Retinal pigment epithelial cell (primary cell): ENCODE measurements at places on chromosomes 13 and 19.

GRCh38 chr13:78121459-78122348, 203.1 kb upstream of the EDNRB start:
- peak; percentile 6 for DNase-seq

DNA sequence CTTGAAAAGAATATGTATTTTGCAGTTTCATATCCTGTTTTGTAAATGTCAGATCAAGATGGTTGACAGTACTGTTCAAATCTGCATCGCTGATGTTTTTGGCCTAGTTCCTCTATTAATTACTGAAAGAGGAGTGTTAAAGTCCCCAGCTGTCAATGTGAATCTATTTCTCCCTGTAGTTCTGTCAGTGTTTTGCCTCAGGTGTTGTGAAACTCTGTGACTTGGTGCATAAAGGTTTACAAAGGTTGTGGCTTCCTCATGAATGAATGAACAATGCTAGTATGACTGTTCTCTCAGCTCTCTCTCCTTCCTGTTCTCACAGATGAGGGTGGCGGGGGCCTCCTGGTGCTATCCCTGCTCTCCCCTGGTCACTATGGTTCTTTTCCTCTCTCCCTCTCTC, 142.4 kb downstream of the MYCBP2 start:
- no peak for DNase-seq

- no peak for DNase-seq
Measured at GRCh38 chr13:31385540-31385939, 185.8 kb downstream of the B3GLCT start.

DNA sequence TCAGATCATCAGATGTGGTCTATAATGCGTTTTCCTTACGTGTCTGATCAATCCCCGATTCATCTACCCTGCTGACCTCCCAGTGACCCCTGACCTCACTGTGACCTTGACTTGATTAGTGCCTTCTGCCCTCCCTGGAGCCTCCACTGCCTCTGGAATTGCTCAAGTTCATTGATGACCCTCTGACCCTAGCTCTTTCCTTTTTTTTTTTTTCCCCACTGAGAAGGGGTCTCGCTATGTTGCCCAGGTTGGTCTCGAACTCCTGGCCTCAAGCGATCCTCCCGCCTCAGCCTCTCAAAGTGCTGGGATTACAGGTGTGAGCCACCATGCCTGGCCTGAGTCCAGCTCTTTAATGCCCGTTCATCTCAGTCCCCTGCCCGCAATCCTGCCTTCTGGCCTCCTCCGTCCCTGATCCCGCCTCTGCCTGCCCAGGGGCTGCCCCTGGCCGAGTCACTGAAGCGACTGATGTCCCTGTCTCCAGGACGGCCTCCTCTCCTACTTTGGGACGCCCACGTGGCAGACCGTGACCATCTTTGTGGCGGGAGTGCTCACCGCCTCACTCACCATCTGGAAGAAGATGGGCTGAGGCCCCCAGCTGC, 4.0 kb upstream of the FTL start:
- no peak for DNase-seq

DNA sequence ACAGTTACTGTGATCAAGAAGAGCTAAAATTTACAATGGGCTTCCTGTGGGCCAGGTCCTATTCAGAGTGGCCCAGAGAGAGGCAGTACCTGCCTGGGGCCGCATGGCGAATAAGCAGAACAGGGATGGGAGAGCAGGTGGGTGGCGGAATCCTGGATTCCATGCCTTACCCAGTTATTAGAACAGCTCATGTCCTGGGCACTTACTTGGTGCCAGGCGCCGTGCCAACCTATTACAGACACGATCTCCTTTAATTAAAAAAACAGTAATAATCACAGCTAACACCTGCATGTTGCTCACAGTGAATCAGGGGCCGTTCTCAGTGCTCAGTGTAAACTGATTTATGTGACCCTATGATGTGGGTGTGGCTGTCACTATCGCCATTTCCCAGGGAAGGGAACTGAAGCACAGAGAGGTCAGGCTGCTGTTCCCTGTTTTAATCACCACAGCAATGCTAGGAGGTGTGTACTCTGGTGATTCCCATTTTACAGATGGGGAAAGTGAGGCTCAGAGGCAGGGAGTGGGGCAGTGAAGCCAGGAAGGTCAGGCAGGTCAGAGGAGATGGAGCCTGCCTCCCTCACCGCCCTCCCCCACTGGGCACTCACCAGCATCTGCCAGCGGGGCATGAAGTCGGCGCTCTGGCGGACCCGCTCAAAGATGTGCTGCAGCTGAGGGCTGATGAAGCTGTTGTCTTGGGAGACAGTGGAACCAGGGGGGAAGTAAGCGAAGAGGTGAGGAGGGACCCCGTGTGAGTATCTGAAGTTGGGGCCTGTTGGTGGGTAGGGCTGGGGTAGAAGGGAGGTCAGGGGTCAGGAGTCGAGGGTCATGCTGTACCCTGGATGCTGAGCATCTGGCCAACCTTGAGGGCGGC, 12.0 kb downstream of the COQ8B start:
- DNase-seq, result no peak

DNA sequence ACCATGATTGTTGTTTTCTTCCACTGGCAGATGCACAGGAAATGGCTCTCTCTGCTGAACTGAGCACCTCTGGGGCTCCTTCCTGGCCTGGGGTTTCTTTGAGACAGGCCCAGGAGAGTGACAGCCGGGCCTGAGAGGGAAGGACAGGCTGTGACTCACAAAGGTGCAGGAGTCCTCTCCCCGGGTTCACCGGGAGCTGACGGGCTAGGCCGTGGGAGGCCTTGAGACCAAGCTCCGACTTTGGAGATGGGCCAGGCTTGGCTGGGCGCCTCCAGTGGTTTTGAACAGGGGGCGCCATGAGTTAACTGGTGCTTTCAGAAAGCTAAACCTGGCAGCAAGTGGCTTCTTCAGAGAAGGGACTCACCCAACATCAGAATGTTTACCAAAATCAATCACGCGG, 143.4 kb downstream of the URI1 start:
- no peak for DNase-seq

GRCh38 chr19:39407660-39408391, 1.2 kb downstream of the ZFP36 start:
- no peak for DNase-seq

- DNase-seq, result no peak
Measured at GRCh38 chr19:51719251-51719988, 4.4 kb downstream of the HAS1 start.

DNA sequence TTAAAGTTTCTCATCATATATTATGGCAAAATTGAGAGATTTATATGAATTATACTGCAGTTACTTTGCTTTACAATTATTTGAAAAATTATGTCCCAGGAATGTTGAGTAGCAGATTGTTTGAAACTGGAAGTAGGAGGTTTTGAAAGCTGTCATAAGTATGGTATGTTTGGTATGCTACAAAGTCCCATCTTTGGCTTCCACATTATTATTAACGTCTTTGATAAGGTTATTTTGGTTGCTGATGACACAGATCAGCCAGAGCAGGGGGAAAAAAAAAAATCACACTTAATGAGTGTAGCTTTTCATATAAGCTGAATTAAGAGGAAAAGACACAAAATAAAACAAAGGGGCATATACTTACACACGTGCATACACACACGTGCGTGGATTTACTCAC, 130.1 kb downstream of the SLITRK1 start:
- DNase-seq, result peak; percentile 65

GRCh38 chr19:38684078-38684861, 36.8 kb downstream of the ACTN4 start:
- peak; percentile 85 for DNase-seq

GRCh38 chr19:57334191-57334590, 13.9 kb downstream of the ZNF543 start:
- DNase-seq, result peak; percentile 11

GRCh38 chr19:41364524-41365391, 809 bp upstream of the B9D2 start:
- no peak for DNase-seq

DNA sequence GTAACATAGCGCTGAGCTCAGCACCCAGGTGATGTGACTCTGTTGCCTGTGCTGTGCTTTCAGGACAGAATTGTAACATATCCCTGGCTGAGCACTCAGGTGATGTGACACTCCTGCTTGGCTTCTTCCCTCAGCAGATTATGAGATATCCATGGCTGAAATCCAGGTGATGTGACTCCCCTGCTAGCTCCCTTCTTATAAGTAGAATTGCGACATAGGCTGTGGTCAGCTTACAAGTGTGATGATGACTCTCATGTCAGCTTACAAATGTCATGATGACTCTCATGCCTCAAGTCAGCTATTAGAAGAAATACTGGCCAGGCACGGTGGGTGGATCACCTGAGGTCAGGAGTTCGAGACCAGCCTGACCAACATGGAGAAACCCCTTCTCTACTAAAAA, 14.3 kb upstream of the ZNF429 start:
- no peak for DNase-seq

DNA sequence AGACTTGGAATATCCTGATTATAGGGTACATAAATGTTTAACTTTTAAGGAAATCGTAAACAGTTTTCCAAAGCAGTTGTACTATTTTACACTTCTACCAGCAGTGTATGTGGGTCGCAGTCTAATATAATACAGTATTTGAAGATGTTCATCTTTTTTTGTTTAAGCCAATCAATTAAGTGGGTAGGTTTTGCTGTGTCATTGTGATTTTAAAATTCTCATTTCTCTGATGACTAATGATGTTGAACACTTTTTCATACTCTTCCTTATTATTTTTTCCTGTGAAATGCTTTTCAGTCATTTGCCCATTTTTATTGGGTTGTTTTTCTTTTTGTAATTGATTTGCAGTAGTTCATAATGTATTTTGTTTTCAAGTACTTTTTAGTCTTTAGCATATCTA, 2689.7 kb downstream of the PCDH9 start:
- no peak for DNase-seq

DNA sequence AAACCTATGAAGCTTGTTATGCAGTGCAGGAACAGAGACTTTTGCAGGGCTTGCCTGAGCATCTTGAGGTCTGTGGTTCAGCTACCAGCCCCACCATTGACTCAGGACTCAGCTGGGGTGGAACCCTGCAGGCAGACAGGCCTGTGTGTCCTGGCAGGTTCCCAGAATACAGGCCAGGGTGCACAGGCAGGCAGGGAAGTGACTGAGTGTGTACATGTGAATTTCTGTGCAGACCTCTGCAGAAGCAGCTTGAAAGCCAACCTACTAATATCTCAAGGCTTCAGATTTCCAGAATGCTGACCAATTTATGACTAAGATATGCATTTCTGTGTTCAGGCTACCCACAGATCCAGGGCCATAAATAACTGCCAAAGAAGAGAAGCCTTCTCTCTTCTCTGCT, 254.4 kb downstream of the DLEU7 start:
- DNase-seq, result no peak

DNA sequence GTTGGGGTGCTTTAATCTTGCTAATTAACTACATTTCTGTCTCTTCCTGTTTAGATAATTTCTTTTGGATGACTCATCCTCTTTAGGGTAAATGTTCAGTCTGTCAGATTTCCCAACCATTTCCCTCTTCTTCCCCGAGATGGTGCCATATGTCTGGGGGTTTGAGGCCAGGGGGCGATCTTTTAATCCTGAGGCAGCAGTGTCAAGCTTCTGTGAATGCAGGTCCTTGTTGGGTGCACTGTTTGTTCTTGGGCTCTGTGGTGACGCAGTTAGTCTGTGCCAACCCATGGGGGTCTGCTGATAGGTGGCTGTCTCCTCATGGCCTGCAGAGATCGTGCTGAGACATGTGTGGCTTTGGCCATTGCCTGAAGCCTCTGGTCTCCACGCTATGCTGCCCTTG, 420.4 kb downstream of the NDFIP2 start:
- DNase-seq, result no peak

GRCh38 chr13:109743706-109744453, 42.5 kb downstream of the IRS2 start:
- peak; percentile 43 for DNase-seq

GRCh38 chr13:34156841-34157365, 339.0 kb downstream of the RFC3 start:
- DNase-seq, result peak; percentile 99

GRCh38 chr13:22468824-22469223, 712.0 kb upstream of the SGCG start:
- DNase-seq, result no peak

DNA sequence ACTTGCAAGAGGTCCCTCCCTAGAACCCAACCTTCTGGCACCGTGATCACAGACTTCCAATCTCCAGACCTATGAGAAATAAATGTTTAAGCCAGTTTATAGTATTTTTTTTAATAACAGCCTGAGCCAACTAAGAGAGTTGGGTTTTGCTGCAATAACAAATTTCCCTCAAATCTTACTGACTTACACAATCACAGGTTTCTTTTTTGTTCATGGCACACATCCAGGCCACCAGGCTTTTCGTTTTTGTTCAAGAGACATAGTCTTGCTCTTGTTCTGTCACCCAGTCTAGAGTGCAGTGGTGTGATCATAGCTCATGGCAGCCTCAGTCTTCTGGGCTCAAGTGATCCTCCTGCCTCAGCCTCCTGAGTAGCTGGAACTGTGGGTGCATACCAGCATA, 2.0 kb upstream of the SELENOV start:
- DNase-seq, result no peak

DNA sequence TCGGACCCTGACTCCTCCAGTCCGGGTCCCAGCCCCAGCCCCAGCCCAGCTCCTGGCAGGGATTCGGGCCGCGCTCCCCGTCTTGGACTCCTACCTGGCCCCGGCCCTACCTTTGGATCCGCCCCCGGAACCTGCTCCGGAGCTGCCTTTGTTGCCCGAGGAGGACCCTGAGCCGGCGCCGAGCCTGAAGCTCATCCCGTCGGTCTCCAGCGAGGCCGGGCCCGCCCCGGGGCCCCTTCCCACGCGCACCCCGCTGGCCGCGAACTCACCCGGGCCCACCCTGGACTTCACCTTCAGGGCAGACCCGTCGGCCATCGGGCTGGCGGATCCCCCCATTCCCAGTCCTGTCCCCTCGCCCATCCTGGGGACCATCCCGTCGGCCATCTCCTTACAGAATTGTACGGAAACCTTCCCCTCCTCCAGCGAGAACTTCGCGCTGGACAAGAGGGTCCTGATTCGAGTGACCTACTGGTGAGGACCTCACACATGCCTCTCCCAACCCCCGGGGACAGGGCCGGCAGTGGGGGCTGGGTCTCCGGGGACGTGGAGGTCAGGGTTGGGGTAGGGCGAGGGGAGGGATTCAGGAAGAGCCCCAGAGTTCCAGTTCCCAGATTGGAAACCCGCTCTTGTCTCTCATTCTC, 732 bp downstream of the SELENOV start:
- no peak for DNase-seq

- DNase-seq, result no peak
Measured at GRCh38 chr19:10662384-10663251, 8.5 kb downstream of the ILF3 start.

DNA sequence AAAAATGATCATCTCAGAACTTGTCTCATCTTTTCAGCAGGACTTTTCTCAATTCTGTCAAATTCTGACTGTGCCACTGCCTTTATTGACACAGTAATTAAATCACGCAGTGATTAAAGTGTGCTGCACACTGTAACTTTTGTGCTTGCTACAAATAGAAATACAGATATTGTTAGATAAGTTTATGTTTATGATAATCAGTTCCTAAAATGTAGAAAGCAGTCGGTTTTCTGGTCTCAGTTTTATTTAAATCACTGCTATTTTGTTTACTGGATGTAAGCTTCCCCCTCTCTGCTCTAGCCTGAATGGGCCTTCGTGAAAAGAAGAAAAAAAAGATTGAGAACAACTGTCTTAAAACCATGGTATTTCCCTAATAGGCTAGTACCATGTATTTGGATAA, 258.8 kb upstream of the STARD13 start:
- DNase-seq, result no peak

GRCh38 chr13:21853779-21854178, 182.9 kb downstream of the FGF9 start:
- DNase-seq, result no peak

- DNase-seq, result no peak
Measured at GRCh38 chr19:51664131-51664530, 17.5 kb upstream of the SIGLEC14 start.
